ENCODE measurements at places on chromosomes 2 and 18.

- no peak for DNase-seq
Measured at GRCh38 chr2:211900518-211900917, 638.1 kb downstream of the ERBB4 start.

GRCh38 chr18:47970664-47971531 is 40.4 kb upstream of the SMAD2 start:
- no peak for DNase-seq

- DNase-seq = no peak
Measured at GRCh38 chr2:121134728-121135127, 150.3 kb downstream of the TFCP2L1 start.

DNA sequence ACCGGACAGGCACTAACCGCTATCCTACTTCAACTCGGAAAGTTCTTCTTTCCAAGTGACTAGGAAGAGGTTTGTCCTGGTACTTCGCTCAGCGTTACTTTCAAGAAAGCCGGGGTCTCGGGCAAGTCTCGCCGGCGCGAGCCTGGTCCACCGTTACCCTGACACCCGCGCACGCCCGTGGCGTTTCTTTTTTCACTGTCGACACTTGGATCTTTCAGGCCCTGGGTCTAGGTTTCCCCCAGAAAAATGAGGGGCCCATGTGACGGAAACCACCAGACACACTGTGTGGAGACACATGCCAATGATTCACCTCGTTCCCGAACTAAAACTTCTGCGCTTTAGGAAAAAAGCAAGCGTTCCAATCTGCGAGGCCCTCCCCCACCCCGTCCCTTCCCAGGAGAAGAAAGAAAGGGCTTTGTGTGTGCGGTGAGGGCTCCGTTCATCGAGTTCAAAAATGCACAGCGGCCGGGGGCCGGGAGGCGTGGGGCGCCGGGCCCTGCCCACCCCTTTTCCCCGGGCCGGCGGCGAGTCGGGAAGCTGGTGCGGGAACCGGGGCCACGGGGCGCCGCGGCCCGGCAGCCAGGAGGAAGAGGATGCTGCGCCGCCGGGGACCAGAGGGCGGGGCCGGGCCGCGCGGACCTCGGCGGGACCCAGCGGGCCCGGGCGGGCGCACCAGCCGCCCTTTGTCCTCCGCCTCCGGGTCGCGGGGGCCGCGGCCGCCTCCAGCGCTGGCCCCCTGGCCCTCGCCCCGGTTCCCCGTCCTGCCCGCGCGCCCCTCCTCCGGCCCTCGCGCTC is 2.6 kb downstream of the ZNF521 start:
- no peak for DNase-seq

DNA sequence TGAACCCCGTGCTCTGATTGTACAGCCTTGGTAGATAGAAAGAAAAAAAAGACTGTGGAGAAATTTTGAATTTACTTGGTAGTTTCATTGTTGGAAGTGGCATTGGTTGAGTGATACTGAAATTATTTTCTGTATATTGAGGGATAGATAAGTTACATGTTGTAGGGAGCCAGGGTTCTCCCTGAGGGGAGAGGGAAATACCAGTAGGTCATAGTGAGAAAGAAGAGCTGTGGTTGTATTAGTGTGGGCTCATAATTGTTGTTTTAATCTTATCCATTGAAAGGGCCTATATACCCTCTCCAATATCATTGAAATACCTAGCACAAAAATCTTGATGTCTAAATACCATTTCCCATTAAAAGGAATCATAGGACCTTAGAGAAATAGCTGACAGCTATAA is 16.9 kb upstream of the RAB31 start:
- DNase-seq = no peak

DNA sequence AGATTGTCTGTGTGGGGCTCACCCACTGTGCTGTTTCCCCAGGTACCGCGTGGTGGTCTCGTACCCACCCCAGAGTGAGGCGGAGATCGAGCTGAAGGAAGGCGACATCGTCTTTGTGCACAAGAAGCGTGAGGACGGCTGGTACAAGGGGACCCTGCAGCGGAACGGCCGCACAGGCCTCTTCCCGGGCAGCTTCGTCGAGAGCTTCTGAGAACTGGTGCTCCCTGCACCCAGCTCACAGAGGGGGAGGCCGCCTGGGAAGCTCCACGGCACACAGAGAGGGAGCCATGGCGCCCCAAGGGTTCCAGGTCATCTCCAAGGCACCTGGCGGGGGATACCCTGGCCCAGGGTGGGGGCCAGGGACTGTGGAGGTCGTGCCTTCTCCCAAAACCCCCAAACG is 112.3 kb downstream of the SEPTIN10 start:
- DNase-seq = no peak

- no peak for DNase-seq
Measured at GRCh38 chr2:29606104-29607037, 315.0 kb downstream of the ALK start.

- no peak for DNase-seq
Measured at GRCh38 chr2:120612931-120613330, 122.7 kb upstream of the GLI2 start.

- DNase-seq = no peak
Measured at GRCh38 chr2:232960862-232961261, 52.2 kb downstream of the NGEF start.

DNA sequence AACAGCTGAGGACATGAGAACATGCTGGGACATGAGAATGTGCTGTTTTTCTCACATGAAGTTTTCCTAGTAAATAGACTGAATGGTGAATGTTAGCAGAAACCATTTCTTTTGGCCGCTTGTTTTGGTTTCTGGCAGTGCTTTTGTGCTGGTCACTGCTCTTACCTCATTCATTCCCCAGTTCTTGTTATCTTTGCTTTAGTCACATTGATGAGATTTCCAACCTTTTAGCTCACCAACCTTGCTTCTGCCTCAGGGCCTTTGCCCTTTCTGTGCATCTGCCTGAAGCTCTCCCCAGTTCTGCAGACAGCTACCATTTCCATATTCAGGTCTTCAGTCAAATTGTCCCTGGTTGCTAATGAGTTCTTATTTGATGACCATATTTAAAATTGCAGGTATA is 91.6 kb downstream of the PTPRM start:
- no peak for DNase-seq

DNA sequence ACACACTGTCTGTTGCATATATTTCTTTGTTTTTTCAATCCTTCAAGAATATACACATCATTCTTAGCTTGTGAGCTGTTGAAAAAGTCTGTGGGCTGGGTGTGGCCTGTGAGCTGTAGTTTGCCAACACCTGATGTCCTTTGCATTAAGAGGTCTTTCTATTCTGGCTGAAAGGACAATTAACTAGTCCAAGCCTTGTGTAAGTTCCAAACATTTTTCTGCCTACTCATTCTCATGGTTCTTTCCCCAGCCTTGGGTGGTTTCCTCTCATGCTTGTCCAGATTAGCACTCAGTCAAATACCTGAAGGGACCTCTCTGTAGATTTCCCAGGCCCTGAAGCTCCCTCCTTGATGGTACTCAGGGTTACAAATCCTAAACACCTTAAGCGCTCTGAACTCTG is 57.8 kb upstream of the NABP1 start:
- DNase-seq = no peak

DNA sequence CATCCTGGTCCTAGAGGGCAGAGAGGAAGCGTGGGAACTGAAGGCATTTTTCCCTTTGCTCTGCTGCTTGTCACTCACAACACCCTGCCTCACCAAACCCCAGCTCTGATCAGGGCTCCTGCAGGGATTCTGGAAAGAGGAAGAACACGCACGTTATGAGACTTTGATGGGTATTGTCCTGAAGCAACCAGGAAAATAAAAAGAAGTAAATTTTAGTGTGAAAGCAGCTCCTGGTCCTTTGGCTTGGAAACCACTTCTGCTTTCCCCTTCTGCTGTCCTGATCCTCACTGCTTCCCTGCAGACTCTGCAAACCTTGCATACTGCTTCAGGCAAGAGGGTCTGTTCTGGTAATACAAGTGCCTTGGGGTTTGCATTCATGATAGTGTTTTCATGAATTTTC is 164.1 kb downstream of the SLC8A1 start:
- no peak for DNase-seq

GRCh38 chr18:26745288-26746181 is 120.0 kb downstream of the AQP4 start:
- peak; percentile 22 for DNase-seq

- no peak for DNase-seq
Measured at GRCh38 chr2:126719191-126719832, 63.4 kb downstream of the GYPC start.

DNA sequence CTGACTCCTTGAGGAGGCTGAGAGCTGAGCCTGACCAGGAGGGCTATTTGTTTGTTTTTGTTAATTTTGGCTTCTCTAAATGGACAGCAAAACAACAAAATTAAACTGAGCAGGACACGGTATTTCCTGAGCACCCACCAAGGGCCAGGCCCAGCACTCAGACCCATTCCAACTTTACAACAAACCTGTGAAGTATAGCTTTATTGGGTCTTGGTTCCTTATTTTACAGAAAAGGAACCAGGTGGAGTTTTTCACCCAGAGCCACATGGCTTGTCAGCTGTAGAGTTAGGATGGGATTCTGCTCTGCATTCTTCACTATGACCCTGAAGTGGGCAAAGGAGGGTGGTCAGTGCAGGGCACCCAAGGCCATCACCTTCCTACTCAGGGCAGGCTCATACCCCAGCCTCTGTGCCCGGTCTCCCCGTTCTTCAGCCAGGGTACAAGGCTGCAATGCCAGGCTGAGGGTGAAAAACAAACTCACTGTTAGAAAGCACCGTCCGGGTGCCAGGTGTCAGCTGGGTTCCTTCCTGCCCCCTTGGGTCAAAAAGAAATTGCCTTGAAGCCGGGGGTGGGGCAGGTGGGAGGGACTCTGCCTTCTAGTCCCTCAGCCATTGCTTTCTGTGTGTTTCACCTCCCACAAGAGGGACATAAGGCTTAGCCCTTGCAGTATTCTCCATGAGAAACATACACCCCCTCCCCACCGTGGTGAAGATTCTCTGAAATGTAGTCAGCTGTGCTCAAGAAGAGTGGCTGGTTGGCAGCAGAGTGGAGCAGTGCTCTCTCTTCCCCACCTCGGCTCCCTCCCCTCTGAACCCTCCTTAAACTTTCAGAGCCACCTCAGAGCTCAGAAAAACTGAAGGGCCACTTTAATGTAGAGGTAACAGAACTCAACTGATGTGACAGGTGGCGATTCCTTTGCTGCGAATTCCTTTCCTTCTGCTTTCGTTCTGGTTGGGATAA is 2.2 kb downstream of the PSD4 start:
- no peak for DNase-seq

DNA sequence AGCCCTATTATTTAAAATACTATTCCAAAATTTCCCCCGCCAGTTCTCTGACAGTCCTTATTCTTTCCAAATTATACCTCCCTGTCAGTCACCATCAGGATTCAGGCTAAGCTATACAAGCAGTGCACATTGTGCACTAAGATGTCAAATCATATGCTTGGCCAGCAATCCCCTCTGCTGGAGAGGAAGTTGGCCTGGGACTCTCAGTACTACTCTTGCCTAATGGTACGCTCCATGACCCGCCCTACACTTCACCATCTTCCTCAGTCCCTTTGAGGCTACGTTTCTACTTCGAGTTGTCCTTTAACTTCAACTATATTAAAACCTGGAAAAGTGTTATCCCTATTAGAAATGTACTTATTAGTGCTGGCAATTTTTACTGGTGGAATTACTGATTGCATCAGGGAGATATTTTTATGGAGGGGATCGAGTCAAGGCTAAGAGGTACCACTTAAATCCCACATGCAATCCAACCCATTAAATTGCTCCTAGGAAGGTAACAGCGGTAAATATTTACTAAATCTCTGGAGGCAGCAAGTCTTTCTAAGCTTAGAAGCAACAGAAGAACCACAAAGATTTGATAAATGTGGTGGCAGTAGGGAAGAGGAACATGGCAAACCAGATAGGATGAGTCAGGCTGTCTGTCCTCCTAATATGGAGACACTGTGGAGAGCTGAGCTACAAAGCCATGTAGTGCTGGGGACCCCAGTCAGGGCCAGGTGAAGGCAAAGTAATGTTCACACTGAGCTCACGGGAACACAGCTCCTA is 2.7 kb downstream of the USP40 start:
- DNase-seq = no peak

DNA sequence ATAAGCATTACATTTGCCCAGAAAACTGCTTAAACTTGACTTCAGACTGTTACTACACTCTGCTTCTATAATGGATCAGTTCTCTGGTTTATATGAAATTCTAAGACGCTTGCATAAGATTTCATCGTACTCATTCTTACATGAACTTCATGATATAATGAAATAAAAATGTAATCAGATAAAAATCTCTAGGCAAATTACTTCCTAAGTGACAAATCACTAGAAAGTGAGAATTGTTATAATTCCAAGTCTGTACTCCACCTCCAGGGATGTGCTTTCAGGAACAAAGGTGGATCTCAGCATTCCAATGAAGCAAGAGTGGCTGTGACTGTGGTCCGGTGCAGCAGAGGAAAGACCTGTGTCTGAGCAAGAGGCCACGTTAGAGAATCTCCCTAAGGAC is 226.2 kb downstream of the PIEZO2 start:
- no peak for DNase-seq
